AG04449 (cell line): ENCODE measurements at places on chromosomes 12 and 14.
A peak's percentile ranks its signal among the peaks of the same experiment; 100 is the strongest.

DNA sequence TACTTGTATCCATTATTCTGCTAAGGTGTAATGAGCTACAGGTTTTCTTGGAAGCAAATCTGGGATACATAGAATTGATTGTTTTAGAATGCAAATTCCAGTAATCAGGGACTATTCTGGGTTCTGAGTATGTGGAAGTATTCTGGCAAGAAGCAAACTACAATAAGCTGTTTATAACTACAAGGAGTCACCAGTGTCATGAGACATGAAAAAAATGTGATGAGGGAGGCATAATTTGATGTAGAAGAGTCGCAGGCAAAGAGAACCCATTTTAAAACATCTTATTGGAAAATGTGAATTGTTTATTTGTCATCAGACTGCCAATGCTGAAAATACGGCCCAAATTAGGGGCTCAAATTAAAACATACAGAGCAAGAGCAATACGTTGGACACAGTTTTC is 321.8 kb upstream of the E2F7 start:
- DNase-seq, result no peak

DNA sequence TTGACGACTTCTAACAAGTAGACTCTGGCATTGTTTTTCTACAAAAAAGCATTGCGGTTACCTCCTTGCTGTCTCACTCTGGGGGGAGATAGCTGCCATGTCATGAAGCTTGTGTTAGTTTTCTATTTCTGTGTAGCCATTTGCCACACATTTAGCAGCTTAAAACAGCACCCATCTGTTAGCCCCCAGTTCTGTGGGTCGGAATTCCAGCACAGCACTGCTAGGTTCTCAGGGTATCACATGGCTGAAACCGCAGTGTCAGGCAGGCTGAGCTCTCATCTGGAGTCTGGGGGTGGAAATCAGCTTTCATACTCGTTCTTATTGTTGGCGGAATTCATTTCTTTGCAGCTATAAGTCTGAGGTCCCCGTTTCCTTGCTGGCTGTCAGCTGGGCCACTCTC is 19.9 kb upstream of the STXBP6 start:
- no peak for DNase-seq

- no peak for DNase-seq
These were observed 36.6 kb downstream of the CRADD start for GRCh38 chr12:93713800-93714199.

GRCh38 chr14:95128140-95128539 is 29.2 kb downstream of the DICER1 start:
- no peak for DNase-seq

GRCh38 chr12:19410211-19410610 is 29.1 kb upstream of the AEBP2 start:
- DNase-seq, result no peak

- no peak for DNase-seq
These were observed 80.7 kb downstream of the KDM2B start for GRCh38 chr12:121499929-121500793.

- no peak for DNase-seq
These were observed 13.0 kb downstream of the PELI2 start for GRCh38 chr14:56131004-56131864.

DNA sequence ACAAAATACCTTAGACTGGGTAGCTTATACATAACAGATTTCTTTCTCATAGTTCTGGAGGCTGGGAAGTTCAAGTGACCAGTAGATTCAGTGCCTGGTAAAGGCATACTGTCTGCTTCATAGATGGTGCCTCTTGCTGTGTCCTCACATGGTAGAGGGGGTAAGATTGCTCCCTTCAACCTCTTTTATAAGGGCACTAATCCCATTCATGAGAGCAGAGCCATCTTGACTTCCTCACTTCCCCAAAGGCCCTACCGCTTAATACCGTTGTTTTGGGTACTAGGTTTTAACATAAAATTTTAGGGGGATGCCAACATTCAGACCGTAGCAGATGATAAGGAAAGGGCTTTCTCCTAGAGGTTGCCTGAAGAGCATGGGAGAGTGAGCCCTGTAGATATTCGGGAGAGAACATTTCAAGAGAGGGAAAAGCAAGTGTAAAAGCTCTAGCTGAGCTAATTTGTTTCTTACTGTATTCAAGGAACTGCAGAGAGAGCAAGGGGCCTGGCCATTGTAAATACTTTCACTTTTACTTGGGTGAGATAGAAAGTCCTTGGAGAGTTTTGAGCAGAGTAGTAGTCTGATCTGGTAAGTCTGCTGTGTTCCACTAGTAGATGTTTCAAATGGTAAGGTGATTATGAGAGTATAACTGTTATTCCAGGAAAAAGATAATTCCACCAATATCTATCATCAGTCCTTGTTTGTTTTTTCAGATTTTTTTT is 27.3 kb downstream of the FRS2 start:
- no peak for DNase-seq

- no peak for DNase-seq
These were observed 316.9 kb upstream of the E2F7 start for GRCh38 chr12:77382096-77382742.

DNA sequence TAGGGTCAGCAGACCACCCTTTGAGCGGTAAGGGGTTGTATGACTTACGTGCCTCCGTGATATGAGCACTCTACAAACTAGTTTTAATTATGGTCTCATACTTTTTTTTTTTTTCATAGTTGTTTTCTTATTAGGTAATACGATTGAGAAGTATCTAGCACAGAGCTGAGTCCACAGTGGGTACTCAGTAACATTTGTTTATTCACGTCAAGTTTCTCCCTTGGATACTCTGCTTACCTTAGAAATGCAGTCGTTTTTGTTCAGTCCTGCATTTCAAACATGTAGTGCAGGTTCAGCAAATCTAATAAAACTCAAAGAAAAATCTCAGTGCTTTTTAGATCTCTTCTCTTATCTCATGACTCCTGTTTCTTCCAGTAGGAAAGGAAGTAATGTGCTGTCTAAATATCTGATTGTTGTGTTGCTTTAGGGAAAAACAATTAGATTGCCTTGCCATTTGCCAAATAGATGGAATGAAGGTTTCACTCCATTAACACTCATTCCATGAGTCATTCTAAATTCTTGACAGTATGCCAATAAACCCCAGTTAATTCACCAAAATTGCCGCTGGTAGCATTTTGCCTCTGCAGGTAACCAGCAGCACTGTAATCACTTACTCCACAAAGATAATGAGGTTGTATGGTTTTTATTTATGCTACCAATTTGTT is 118.9 kb downstream of the PTCSC3 start:
- DNase-seq, result no peak

- no peak for DNase-seq
These were observed 21.8 kb upstream of the PCNX1 start for GRCh38 chr14:70885343-70886022.

GRCh38 chr12:82627799-82628198 is 58.9 kb upstream of the TMTC2 start:
- DNase-seq, result no peak

- DNase-seq, result no peak
These were observed 47.7 kb downstream of the ISCA2 start for GRCh38 chr14:74541225-74541624.

DNA sequence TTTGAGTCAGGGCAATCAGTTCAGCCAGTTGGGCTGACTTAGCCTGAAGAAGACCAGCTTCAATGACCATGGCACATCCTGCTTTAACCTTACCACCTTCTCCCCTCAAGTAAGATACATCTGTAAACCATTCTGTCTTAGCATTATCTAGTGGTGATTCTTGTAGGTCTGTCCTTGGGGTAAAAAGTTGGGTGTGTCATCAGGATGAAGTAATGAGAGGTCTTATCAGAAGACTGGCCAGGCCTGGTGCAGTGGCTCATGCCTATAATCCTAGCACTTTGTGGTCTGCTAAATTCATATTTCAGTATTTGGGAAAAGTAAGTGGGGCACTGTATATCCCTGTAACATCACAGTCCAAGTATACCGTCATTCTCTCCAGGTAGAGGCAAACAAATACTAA is 19.1 kb downstream of the SINHCAF start:
- DNase-seq, result no peak

DNA sequence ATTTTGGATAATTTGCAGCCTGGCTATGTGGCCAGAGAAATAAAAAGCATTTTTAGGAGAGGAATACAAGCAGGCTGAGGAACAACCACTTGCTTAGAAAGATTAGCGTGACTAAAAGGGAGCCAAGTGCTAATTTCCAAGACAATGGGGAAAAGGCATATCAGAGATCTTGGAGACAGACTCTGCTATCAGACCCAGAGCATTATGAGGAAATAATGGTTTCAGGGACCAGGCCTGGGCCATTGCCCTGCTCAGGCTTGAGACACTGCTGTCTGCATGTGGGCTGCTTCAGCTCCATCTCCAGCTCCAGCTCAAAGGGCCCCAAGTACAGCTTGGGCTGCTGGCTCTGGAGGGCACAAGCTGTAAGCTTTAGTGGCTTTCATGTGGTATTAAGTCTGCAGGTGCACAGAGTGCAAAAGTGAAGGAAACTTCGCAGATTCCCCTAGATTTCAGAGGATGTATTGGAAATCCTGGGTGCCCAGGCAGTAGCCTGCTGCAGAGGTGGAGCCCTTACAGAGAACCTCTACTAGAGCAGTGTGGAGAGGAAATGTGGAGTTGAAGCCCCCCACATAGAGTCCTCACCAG is 449.2 kb downstream of the ZFP36L1 start:
- DNase-seq, result no peak

DNA sequence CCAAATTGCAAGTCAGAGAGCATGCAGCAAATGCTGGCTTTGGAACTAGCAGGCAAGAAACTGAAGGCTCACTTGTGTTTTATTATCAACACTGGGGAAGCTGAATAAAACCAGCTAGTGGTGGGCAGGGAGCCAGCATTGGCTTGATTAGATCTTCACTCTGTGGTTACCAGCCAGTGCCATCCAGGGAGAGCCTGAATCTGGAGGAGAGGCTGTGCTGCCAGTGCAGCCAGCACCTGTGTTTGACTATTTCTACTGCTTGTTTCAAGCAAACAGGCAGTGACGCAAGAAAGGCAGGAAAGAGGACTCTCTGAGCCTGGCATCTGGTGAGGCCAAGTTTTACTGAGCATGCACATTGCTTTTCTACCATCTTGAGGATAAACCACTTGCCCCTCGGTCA is 247.0 kb downstream of the PHLDA1 start:
- no peak for DNase-seq

GRCh38 chr14:67517083-67517482 is 16.0 kb upstream of the PLEKHH1 start:
- DNase-seq, result no peak

DNA sequence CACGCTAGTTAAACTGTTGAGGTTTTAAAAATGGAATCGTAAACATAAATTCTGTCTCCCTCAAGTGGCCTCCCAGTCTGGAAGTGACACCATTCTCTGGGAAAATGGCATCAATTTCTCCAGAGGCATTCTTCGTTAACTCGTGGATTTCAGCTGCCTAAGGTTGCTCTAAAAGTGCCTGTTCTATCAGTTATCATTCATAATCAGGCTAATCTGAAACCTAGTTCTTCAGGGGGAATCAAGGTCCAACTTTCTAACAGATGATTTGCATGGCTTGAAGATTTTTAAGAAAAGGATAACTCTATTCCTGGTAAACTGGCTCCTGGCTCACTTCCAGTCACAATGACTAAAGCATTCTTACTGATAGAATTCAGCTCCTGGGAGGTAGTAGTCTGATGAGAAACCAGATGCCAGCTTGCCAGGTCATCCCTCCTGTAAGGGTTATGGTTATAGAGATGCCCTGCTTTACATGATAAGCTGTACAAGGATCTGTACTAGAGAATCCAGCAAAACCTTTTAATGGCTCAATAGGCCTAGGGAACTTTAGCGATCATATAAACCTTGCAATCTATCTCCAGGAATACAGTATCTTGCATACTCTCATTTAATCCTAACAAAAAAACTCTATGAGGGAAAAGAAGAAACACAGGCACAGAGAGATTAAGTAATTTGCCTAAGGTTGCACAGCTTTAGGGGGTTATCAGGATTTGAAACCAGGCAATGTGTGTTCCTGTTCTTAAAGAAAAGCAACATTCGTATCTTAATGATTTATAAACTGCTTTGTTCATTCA is 1.5 kb downstream of the L3HYPDH start:
- peak; percentile 89 for DNase-seq

DNA sequence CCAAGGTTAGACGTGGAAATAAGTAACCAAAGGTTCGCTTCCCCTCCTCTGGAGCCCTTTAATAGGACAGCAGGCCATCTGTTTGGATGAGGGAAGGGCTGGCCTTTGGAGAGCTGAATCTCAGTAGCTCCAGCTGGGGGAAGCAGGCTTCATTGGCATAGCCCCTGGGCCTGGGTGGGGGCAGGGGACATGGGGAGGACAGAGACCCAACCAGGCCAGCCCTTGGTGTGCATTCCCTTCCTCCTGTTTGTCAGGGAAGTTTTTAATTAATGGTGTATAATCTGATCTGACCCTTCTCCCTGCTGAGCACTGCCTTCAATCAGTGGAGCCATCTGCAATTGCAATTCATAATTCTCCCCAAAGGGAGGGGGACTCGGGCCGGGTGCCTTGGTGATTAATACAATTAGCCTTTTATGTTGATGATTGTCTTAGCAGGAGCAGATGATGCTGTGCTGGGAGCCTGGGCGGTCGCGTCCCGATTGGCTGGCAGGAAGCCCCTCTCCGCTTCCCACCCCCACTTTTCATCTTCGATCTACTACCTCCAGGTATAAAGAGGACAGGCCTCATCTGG is 6.4 kb downstream of the AQP6 start:
- DNase-seq, result no peak

DNA sequence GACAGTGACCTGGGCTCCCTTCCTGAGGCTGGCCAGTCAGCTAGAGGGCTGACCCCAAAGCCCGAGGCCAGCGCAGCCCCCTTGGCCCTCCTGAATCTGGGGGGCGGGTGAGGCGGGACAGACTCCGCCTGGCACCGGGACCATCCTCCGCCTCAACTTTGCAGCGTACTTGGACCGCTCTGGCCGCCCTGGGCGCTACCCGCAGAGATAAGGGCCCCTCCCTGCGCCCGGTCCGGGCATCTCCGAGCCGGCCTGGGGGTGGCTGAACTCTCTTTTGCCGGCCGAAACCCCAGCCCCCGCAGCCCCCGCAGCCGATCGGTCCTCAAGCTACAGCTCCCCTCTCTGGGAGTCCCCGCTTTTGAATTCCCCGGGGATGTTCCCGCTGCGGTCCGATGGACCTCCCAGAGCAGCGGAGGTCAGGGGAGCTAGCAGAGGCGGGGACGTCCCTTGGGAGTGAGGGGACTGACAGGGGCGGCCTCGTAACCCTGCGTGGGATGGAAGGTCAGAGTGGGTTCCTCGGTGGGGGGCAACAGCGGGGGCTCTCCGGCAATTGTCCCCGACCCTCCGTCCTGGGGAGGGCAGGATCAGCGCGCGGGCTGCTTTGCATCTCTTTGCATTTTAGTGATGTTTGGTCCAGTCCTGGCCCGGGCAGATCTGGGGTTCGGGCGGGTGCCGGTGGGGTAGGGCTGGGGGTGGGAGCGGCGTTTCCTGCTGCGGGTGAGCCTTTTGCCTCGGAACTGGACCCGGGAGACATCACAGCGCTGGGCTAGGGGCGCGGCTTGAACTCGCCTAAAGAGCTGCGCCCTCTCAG is at the start of gene CRIP1:
Gene CRIP1, plus strand, starts transcription at position 724 of the 811 bp plus-strand sequence. CDS start 374 bp downstream, outside the sequence.
- DNase-seq, result no peak
